Bronchial epithelial cell (primary cell): ENCODE measurements at places on chromosomes 7 and 10. TPM values are rescaled to one million over a fixed set of nuclear protein-coding genes. Genes with fewer than 3 reads are reported as not detected.

GRCh38 chr10:12484941-12485805 is 135.8 kb downstream of the CAMK1D start:
- no peak for DNase-seq

DNA sequence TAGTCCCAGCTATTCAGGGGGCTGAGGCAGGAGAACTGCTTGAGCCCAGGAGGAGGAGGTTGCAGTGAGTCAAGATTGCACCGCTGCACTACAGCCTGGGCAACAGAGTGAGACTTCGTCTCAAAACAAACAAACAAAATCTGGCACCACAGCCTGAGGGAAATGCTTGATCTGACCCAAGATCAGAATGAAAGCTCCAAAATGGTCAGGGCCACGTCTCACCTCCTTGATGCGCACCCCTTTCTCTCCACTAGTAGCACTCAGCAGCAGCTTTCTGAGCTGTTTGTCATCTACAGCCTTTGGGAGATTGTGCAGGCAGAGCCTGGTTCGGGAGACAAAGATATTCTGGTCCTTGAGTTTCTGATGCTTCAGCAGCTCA is 22.7 kb downstream of the RBM28 start:
- DNase-seq = no peak

Gene NDUFB8
- 134 and 284 TPM in 2 replicates for total RNA-seq

GRCh38 chr10:31659665-31660064 is 269.0 kb downstream of the ARHGAP12 start:
- DNase-seq = no peak

- DNase-seq = no peak
Observed at GRCh38 chr10:42691361-42692120, 53.2 kb upstream of the ZNF33B start.

DNA sequence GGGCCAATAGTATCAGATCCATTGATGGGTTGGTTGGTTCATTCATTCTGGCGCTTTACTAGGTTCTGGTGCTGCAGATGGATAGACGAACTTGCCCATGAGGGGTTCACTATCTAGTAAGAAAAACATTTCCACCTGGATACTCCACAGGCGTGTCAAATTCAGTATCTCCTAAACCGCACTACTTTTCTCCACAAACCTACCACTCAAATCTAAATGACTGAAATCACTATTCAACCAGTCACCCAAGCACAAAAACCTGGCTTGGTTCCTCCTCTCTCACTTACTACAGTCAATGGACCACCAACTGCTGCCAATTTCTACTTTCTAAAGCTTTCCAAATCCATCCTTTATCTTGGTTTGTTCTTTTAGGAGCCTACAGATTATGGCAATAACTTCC is 572 bp downstream of the AGK start:
- DNase-seq = no peak

- DNase-seq = no peak
Observed at GRCh38 chr7:70693686-70694433, 438.1 kb upstream of the GALNT17 start.

GRCh38 chr7:3649250-3649649 is 348.2 kb downstream of the SDK1 start:
- DNase-seq = peak; percentile 10

Gene ZNF804B
- not detected in 2 replicates for total RNA-seq

Gene ASZ1
- not detected in 2 replicates for total RNA-seq

DNA sequence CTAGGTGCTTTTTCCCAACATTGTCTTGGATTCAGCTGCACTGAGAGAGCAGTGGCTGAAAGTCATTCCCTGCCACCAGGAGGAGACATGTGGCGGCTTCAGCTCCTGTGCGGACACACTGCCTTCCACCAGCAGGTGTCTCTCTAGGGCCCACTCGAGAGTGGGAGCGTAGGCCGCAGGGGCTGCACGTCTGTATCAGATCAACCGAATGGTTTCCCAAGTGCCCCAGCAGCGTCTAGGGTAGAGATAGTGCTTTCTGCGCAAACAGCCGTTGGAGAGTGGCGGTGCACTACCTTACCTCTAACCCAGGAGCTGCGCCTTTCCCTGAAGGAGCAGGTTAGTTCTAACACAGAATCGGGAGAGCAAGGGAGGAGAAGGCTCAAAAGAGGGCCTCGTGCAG is 31.7 kb downstream of the PAPOLB start:
- DNase-seq = peak; percentile 9

Gene ABCC2
- 0.53 and 1.0 TPM in 2 replicates for total RNA-seq

DNA sequence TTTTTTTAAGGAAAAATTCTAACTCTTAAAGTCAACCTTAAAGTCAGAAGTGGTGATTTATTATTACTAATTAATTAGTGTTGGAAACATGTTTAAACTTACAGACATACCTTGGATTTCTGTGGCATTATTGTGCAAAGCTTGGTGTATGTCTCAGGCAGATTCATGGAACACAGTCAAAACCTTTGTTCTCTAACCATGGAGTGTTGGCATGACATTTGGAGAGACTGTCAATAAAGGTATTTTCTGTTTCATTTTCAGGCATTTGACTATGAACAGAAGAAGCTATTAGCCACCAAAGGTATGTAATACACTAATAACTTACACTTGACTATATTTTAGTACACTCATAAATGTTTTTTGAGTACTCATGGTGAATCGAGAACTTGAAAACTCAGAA is 293.7 kb downstream of the BICC1 start:
- DNase-seq = peak; percentile 69

GRCh38 chr7:100467638-100468373 is 3.7 kb upstream of the SPACDR start:
- no peak for DNase-seq

Gene STRIP2
- total RNA-seq = 5.2 and 6.8 TPM in 2 replicates

Gene C7orf33
- total RNA-seq = not detected in 2 replicates

Gene CELF2
- total RNA-seq = 2.1 and 2.9 TPM in 2 replicates

Gene CALHM3
- not detected in 2 replicates for total RNA-seq

DNA sequence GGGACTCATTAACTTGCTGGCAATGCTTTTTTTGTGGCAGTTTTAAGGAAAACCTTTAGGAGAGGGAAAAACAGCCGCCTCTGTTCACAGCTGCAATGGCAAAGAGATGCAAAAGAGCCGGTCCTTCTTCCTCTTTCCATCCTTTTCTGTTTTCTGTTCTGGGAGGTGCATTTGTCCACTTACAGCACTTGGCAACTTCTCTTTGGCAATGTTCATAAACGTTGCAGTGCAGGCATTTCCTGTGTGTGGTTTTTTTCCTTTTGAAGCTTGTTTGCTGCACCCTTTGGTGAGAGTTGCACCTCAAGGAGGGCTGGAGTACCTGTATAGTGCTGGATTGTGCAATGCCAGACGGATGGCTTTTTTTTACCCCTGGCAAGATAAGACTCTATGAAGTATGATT is 53.9 kb upstream of the HABP2 start:
- DNase-seq = peak; percentile 85

Gene VAX1
- not detected in 2 replicates for total RNA-seq

DNA sequence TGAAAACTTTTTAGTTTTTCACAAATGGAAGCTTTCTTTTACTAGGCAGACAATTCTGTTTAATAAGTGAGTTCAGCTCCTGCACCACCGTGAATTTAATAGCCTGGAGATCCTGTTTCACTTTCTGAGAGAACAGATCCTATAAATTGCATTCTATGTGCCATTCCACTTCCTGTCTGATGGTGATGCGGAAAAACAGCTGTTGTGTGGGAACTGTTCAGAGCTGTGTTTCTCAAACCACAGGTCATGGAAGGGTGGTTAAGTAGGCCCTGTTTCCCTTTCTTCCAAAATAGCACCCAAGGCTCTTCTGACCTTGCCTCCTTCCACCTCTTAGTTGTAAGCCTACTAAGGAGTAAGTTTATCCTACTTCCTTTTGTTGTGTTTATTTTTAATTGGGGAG is 97.2 kb upstream of the DKK1 start:
- DNase-seq = peak; percentile 29

DNA sequence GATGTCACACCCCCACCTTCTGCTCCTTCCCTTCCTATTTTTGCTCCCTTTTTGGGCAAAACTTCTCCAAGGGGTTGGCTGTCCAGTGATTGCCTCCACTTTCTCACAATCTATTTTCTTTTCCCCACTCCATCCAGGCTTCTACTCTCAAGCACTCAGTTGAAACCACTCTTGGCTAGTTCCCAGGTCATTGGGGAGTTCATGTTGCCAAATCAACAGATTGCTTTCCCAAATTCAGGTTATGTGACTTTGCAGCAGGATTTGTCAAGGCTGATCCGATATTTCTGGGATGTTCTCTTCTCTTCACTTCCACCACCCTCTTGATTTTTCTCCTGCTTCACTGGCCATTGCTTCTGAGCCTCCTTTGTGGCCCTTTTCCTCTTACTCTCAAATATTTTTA is 258.7 kb upstream of the SLC26A5 start:
- no peak for DNase-seq

DNA sequence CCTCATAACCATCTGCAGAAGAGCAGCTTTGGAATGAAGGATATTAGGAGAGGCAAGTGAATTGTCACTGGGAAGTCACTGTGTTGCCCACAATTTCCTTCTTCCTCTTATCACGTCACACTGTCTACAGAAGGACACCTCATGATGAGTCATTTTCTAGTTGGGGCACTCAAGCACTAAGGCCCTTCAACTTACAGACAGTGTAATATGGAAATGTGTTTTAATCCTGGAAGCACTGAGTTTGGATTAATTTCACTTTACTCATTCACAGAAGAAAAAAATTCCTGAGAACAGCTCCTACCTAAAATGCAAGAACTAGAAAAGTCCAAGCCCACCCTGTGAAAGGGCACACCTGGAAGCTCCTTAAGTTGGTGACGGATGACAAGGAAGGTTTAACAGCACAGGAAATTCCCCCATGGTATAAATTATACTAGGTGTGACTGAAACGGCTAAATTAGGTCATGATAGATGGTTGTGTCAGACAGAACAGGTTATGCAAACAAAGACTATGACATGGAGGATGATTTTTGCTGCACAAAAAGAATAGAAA is 56.6 kb downstream of the PARD3 start:
- DNase-seq = peak; percentile 99

- DNase-seq = peak; percentile 9
Observed at GRCh38 chr7:2567679-2568278, 9.0 kb downstream of the IQCE start.

Gene FAM237B
- total RNA-seq = not detected in 2 replicates

Gene WNT16
- not detected in 2 replicates for total RNA-seq

DNA sequence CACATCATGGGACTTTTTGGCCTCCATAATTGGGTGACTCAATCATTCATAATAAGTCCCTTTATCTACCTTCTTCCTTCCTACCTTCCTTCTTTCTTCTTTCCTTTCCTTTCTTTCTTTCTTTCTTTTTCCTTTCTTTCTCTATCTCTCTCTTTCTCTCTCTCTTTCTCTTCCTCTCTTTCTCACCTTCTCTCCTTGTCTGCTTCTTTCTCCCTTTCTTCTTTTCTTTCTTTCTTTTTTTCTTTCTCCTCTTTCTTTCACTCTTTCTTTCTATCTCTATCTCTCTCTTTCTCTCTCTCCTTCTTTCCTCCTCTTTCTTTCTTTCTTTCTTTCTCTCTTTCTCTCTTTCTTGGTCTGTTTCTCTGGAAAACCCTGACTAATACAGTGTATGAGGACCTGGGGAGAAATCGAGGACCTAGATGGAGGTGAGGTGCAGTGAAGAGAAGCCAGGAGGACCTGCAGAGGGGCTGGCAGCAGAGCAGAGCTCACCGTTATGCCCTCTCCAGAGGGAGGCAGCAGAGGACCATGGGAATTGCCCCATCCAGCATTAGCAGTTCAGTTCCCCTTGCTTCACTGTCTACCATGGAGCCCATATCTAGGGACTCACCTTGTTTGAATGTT is 52.7 kb upstream of the BTRC start:
- DNase-seq = peak; percentile 66

DNA sequence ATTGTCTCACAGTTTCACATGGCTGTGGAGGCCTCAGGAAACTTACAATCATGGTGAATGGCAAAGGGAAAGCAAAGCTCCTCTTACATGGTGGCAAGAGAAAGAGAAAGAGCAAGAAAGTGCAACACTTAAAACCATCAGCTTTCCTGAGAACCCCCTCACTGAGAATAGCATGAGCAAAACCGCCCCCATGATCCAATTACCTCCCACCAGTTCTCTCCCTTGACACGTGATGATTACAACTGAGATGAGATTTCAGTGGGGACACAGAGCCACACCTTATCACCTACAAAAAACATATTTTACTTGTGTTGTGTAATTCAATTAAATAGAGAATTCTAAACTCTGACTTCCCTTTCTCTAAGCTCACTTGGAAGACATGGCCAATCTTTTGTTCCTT is 80.2 kb downstream of the SEMA3C start:
- DNase-seq = no peak

Gene FAM25A
- total RNA-seq = 4.7 and 30.6 TPM in 2 replicates

DNA sequence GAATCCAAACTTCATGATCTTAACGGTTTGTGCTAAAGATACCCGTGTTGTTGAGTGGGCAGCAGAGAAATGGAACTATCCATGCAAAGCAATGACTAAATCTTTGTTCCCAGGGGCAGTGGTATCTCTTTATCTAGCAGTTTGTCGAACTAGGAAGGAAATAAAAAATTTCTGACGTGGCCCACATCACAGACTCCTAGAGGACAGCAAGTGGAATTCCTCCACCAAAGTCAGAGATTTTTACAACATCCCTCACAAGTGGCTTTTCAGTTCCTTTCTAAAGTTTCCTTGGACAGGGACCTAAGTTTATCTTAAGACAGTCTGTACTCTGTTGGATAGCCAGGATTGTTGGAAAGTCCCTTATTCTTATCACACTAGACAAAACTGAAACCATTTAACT is 136.0 kb downstream of the RAPGEF5 start:
- no peak for DNase-seq

DNA sequence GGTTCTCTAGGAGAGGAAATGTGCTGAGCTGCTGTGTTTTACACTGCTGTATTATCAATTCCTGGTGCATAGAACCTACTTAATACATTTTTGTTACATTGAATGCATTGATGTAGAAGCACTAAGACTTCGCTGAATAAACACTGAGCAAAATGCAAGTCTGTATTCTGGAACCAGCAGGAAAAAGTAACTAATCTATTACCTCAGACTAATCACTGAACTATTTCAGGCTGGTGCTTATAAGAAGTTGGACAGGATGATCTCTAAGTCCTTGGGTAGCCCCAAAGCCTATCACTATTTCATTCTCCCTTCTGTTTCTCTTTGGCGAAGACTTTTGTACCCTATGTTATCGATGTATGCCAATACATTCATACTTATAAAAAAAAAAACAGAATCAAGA is 87.2 kb upstream of the LRRTM3 start:
- DNase-seq = no peak

Gene ABCB4
- not detected in 2 replicates for total RNA-seq

DNA sequence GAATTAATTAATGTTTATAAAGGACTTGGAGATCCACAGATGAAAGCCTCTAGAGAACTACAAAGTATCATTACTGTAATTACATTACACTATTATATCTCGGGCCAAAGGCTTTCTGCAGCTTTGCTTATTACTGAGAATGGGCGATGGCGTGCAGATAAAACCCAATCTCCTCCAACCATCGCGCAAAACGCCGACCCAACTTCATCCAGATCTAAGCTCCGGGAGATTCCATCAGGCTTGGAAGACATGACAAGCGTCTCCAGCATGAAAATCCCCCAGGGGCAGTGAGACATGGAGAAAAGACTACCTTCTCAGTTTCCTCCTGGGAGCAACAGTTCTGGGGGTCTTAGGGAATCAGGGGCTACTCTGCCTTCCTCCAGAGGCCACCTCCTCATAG is 42.2 kb upstream of the CUX1 start:
- DNase-seq = no peak
